ENCODE measurements at places on chromosomes 2 and 18.

- DNase-seq, result no peak
These were observed 40.1 kb upstream of the PTH2R start for GRCh38 chr2:208366215-208367127.

- no peak for DNase-seq
These were observed 67.8 kb upstream of the PARD3B start for GRCh38 chr2:204477358-204477950.

DNA sequence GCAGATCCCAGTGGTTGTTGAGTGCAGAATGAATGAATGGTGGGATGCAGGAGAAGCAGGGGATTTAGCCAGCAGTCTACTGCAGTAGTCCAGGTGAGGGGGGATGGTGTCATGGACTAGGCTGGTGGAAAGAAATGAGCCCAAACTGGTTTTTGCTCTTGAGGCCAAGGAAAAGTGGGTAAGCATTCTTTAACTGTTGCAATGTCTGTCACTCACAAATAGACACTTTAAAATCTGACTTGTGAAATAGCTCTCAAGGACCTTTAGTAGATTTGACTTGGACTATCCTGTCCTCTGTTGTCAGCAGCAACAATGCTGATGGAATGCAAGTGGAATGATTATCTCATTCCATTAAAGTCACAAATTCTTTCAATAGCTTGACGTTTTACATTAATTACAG lies 37.5 kb upstream of the STK17B start:
- DNase-seq, result no peak

DNA sequence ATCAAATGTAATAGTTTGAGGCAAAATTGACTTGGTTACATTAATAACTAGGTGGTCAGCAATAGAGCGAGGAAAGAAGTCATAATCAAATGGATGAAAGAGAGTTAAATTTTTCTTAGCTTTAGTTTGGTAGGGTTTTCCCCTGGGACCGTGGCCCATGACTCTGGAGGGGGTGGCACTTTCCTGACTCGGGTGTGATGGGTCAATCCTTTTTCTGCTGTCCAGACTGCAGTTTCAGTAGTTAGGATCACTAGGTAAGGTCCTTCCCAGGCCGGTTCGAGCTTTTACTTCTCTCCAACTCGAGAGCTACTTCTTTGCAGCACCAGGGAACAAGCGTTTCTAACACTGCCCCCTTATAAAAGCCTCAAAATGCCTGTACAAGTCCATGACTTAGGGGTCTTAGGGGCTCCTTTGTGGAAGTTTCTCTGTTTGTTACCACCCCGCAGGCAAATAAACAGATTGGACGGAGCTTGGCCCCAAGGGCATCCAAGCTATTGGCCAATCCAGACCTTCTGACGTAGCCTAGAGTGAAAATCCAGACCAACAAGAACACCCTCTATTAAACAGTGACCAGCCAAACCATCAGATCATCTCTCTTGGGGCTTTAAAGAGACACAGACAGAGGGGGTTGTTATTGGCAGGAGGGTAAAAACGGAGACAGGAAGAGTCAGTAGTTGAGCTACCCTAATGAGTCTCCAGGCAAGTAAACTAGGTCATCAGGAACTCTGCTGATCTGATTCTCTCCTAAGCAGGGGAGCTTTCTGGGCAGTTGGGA lies 9.4 kb upstream of the CEP68 start:
- DNase-seq, result no peak

DNA sequence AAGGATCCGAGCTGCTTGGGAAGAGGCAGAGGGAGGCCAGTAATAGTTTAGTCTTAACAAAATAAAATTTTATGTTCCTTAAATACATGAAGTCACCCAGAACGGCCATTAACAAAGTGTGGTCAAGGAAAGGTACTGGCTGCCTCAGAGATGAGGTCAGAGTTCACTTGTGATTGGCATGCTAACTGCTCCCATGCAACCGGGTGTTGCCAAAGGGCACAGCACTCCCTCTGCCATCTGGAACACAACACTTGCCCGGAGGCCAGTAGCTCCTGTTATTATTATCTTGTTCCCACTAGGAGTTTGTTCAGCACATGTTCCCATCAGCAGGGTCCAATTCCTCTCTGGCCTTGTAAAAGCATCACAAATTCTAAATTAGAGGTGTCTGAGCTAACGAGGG lies 207.0 kb downstream of the CYP26B1 start:
- no peak for DNase-seq

- no peak for DNase-seq
These were observed 54.7 kb downstream of the EML4 start for GRCh38 chr2:42223855-42224268.

DNA sequence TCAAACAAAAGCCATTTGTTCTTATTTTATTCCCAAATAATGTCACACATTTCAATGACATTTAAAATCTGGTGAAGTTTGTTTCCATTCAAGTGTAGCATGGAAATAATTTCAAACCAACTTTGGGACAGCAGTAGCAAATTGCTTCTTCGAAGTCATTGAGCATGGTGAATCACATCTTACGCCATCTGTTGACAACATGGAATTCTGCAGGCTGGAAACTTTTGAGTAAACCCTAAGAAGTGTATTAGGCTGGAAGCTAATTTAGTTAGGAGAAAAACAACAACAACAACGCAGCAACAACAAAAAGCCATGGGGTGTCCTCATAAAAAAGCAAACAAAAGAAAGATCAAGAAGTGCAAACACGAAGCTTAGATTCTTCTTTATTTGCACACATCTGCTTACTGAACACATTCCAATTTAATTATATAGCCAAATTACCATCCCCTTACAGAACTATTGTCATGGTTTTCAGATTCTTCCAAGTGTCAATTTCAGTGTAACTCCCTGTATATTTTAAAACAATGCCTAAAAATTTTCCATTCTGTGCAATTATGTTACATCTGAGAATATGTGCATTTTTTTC lies 659.0 kb upstream of the CDH7 start:
- no peak for DNase-seq

DNA sequence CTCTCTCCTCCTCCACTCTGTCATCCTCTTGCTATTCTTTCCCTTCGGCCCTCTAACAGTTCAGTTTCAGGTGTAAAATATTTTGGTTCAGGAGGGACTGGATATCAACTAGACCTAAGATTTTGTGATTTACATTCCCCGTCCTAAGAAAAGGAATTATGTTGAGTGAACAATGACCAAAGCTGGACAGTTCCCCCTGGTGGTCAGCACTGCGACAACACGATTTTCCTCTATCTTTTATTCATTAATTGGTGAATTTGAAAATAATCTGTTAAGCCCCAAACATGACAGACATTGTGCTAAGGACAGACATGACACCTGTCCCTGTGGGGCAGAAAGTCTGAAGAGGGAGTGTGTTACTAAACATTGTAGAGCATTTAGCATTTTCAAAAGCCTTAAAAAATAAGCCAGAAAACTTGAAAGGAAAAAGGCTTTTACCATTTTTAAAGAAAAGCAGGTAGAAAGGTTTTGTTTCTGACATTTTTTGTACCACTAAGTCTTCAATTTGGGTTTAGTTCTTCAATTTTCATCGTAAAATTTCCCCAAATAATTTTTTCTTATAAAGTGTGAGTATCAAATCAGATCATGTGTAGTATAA lies 28.4 kb upstream of the GTF2A1L start:
- no peak for DNase-seq

- no peak for DNase-seq
These were observed 59.3 kb downstream of the KIF1A start for GRCh38 chr2:240760576-240761246.

- no peak for DNase-seq
These were observed 83.3 kb downstream of the SPIRE1 start for GRCh38 chr18:12574494-12575185.

DNA sequence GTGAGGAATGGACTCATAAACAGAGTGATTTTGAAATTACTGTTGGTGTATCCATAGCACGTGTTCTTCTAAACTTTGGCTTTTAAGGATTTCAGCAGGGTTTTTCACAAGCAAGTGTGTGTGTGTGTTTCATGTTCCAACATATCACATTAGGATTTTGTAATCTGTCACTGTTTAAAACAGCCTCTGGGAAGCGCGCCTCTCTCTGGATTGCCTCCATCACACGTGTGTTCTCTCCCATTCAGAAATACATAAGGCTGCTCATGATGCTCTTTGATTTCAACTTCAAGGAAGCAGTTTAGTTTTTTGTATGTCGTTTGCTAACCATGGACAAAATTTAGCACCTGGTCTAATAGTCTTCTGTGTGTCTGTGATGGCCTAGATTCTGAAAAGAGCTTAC lies 370.4 kb downstream of the MTX2 start:
- no peak for DNase-seq

DNA sequence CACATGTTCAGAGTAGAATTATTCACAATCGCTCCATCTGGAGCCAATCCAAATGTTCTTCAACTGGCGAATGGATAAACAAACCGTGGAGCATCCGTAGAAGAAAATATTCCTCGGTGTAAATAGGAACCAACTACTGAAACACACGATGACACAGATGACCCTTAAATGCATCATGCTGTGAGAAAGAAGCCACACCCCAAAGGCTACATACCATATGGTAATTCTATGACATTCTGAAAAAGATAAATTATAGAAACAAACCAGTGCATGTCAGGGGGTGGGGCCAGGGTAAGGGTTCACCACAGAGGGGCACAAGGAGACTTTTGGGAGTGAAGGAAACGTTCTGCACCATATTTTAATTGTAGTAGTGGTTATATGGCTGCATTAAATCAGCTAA lies 312.2 kb upstream of the SMIM21 start:
- no peak for DNase-seq

GRCh38 chr2:32614084-32614483 lies 13.8 kb upstream of the TTC27 start:
- DNase-seq, result no peak

GRCh38 chr2:159072795-159073194 lies 104.4 kb downstream of the TANC1 start:
- no peak for DNase-seq

GRCh38 chr18:48100651-48101165 lies 170.2 kb upstream of the SMAD2 start:
- DNase-seq, result no peak
